Thoracic aorta (tissue), 2 donors: ENCODE measurements at places on chromosomes 6 and 20. TPM values are rescaled to one million over a fixed set of nuclear protein-coding genes. Genes with fewer than 3 reads are reported as not detected.

Gene LY6G6C
- total RNA-seq: not detected

Gene DEFB129
- total RNA-seq: not detected

Gene NDRG3
- 57.7 TPM for total RNA-seq

Gene AFDN
- 70.5 TPM for total RNA-seq

Gene CDH26
- 2.5 TPM for total RNA-seq

Gene BHLHE23
- not detected for total RNA-seq

Gene KCNK16
- not detected for total RNA-seq

Gene UBD
- total RNA-seq: not detected

DNA sequence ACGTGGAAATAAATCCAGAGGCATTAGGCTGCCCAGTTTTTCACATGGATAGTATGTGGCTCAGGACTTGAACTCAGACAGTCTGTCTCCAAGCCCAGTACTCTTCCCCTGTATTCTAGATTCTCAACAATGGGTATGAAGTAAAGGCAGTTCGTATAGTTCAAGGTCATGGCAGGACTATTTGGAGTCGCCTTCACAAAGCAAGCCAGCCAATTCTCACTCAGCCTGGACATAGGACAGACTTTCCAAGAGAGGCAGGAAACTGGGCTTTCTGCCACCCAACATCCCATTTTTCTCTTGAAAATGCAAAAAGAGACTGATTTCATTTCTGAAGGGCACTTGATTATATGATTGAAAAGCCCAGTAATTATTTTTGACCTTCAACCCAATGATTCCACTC is 111.0 kb downstream of the EDN1 start:
- H3K4me3 ChIP-seq: no peak overlapping the region
- no peak for DNase-seq
- H3K27ac ChIP-seq: peak overlapping the region; percentile 56
- no peaks in the 10 kb centered on the region for H3K36me3 ChIP-seq
- no peaks in the 10 kb centered on the region for H3K27me3 ChIP-seq

DNA sequence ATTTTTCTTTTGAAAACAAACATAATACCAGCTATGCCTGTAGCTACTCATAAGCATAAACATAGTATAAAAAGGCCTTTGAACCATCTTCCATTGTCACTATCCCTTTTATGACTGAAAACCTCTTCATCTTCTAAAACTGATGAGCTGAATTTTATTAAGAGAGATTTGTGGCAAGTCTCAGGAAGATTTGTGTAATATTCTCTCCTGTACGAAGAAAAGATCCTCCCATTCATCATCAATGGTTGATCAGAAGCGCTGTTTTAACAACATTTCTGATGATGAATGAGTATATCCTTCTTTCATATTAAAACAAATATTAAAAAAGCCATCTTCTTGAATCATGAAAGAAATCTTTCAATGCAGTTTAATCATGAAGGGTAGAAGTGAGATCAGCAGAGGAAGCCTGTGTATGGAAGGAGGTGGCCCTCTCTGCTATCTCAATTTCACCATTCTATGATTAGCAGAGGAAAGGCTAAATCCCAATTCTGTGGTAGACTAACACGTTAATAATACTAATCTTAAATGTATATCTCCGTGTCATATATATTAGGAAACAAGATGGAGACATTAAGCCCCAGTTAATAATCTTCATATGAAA is 430.2 kb downstream of the FRK start:
- no peaks in the 10 kb centered on the region for H3K36me3 ChIP-seq
- H3K4me3 ChIP-seq: no peak overlapping the region
- no peaks in the 10 kb centered on the region for H3K27me3 ChIP-seq
- H3K27ac ChIP-seq: no peak overlapping the region
- no peaks in the 10 kb centered on the region for H3K4me1 ChIP-seq
- no peak for DNase-seq

- peaks cover 5% of the 10 kb centered on the region for H3K4me1 ChIP-seq
- DNase-seq: no peak
- H3K4me3 ChIP-seq: no peak overlapping the region
- H3K27ac ChIP-seq: no peak overlapping the region
Measured at GRCh38 chr6:136864676-136865075, 42.3 kb downstream of the PEX7 start.

DNA sequence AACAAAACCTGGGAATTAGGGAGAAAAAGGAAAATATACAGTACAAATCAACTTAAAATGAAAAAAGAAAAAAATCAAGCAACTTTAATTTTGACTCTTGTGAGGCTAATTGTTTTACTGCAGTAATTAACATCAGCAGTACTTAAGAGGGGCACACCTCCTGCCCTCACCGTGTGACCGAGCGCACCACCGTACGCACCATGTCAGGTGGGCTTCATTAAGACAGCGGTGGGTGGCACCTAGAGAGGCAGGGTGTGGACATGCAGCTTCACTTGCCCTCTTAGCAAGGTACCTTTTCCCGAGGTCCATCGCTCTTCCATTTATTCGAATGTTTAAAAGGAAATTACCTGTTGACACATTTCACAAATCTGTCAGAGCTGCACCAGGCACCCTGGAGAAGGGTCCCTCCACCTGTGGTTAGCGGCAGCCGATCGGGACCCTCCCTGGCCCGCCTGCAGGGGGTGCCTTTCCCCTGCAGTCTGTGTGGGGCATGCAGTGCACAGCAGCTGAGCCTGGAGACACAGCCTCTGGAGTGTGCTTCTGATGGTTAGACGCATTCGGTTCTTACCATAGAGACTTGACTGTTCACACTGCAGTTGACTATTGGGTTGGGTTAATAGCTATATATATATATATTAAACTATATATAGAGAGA is 184.1 kb downstream of the TMEM242 start:
- no peak for DNase-seq
- H3K4me1 ChIP-seq: peaks cover 11% of the 10 kb centered on the region
- no peak overlapping the region for H3K4me3 ChIP-seq
- H3K27me3 ChIP-seq: no peaks in the 10 kb centered on the region

DNA sequence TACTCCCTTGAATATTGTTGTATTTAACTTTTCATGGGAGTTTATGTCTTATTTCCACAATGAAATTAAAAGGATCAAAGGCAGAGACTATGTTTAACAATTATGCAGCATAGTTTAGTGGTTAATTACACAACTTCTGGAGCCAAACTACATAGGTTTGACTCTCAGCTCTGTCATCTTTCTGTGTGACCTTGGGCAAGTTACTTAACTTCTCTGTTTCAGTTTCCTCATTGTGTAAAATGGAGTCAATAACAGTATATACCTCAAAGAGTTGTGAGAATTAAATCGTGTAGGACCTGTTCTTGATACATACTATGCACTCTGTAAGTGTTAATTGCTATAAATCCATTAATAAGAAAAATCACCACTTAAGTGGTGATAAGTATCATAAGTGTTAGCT is 48.3 kb downstream of the BTBD9 start:
- H3K27me3 ChIP-seq: no peaks in the 10 kb centered on the region
- DNase-seq: no peak
- H3K4me1 ChIP-seq: no peaks in the 10 kb centered on the region
- H3K27ac ChIP-seq: no peak overlapping the region
- H3K4me3 ChIP-seq: no peak overlapping the region

GRCh38 chr6:22737331-22737730 is 168.0 kb downstream of the HDGFL1 start:
- no peak for DNase-seq
- no peaks in the 10 kb centered on the region for H3K36me3 ChIP-seq
- H3K4me3 ChIP-seq: no peak overlapping the region
- H3K27ac ChIP-seq: no peak overlapping the region

DNA sequence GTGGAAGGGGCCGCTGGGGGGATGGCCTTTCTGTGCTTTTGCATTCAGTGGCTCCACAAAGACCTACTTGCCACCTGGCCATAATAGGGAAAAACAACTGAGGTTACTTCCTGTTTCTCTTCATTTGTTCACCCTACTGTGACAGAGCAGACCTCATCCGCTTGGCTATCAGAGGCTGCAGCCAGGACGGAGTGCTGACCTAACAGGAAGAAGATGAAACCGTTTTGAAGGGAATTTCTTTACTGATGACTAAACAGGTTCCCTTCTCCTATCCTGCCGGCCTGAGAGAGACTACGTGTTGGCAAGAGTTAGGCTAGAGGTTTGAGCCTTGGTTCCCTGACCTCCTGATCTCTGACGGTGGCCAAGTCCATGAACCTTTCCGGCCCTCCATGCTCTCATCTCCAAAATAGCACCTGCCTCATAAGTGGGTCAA is 21.3 kb downstream of the PRR18 start:
- no peaks in the 10 kb centered on the region for H3K4me1 ChIP-seq
- H3K27me3 ChIP-seq: no peaks in the 10 kb centered on the region
- no peaks in the 10 kb centered on the region for H3K36me3 ChIP-seq
- no peak overlapping the region for H3K4me3 ChIP-seq
- H3K27ac ChIP-seq: no peak overlapping the region

GRCh38 chr6:3584606-3585005 is 127.8 kb upstream of the SLC22A23 start:
- H3K36me3 ChIP-seq: no peaks in the 10 kb centered on the region
- H3K4me1 ChIP-seq: peaks cover 6% of the 10 kb centered on the region
- no peaks in the 10 kb centered on the region for H3K27me3 ChIP-seq
- no peak overlapping the region for H3K4me3 ChIP-seq
- DNase-seq: no peak

GRCh38 chr6:23445157-23445710 is 680.8 kb upstream of the NRSN1 start:
- no peak overlapping the region for H3K4me3 ChIP-seq
- peaks cover 11% of the 10 kb centered on the region for H3K4me1 ChIP-seq
- H3K27me3 ChIP-seq: no peaks in the 10 kb centered on the region
- no peak overlapping the region for H3K27ac ChIP-seq

DNA sequence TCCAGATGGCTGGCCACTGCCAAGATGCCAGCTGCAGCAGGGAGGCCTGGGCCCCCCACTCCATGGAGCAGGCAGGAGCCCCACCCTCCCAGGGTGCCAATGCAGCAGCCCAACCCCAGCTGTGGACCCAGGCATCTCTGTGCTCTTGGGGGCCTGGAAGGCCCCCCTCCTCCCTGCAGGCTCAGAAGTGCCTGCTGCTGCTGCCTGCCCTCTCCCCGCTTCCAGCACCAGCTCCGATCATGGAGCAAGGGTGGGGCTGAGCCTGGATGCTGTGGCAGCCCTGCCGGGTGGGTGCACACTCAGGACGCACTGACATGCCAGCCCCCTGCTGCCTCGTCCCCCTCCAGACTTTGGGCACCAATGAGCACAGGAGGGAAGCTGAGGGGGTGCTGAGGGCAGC is 14.8 kb upstream of the ABCC10 start:
- H3K27ac ChIP-seq: no peak overlapping the region
- no peaks in the 10 kb centered on the region for H3K36me3 ChIP-seq
- no peaks in the 10 kb centered on the region for H3K27me3 ChIP-seq
- H3K4me3 ChIP-seq: no peak overlapping the region
- no peak for DNase-seq

DNA sequence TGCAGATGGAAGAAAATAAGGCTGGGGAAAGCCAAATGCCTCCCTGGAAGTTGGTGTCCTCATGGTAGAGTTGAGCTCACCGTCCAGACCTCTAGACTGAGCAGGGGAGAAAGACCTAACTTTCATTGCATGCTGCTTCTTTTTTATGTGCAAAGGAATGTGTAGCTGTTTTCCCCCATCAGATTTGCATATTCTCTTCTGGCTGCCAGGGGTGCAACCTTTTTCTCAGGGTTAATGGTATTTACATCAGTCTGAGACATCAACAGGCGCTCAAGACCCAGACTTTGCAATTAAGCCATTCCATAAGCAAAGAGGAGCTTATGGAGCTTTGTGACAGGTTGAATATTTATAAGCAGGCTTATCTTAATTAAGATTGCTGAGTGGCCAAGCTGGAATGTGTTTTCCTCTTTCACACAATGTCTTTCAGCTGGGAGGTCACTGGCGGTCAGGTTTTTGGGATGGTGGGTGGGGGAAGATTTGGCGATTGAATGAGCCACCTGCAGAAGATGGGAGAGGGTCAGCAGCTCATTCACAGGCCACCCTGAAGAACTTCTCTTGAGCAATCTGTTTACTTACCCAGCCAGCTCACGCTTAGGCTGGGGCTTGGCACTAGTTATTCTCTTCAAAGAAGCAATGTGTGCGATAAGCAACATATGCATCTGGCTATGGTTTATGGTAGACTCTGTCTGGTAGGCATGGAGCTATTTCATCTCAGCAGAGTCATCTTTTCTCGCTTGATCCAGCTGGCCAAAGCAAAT is 88.6 kb downstream of the SCP2D1 start:
- no peaks in the 10 kb centered on the region for H3K36me3 ChIP-seq
- H3K4me1 ChIP-seq: no peaks in the 10 kb centered on the region
- H3K27ac ChIP-seq: no peak overlapping the region
- no peaks in the 10 kb centered on the region for H3K27me3 ChIP-seq
- DNase-seq: no peak

DNA sequence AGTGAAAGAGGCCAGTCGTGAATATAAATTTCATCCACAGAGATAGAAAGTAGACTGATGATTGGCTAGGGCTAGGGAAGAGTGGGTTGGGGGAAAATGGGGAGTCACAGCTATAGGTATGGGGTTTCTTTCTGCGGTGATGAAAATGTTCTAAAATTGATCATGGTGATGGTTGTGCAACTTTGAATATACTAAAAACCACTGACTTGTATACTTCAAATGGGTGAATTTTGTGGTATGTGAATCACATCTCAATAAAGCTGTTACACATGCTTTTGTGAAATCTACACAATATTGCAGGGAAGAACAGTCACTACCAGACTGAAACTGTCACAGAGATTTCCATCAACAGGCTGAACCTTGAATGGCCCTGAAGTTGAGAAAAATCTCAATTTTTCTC is 61.5 kb downstream of the LYRM4 start:
- peaks cover 17% of the 10 kb centered on the region for H3K4me1 ChIP-seq
- no peaks in the 10 kb centered on the region for H3K27me3 ChIP-seq
- no peaks in the 10 kb centered on the region for H3K36me3 ChIP-seq
- no peak for DNase-seq
- H3K4me3 ChIP-seq: no peak overlapping the region
- H3K27ac ChIP-seq: no peak overlapping the region

- no peaks in the 10 kb centered on the region for H3K27me3 ChIP-seq
- H3K27ac ChIP-seq: no peak overlapping the region
- peaks cover 25% of the 10 kb centered on the region for H3K4me1 ChIP-seq
- no peak overlapping the region for H3K4me3 ChIP-seq
- no peaks in the 10 kb centered on the region for H3K36me3 ChIP-seq
Measured at GRCh38 chr6:139927236-139927635, 552.8 kb upstream of the CITED2 start.

GRCh38 chr6:160333841-160334240 is 14.3 kb upstream of the SLC22A3 start:
- H3K4me1 ChIP-seq: peaks cover 40% of the 10 kb centered on the region
- H3K27me3 ChIP-seq: no peaks in the 10 kb centered on the region
- no peak for DNase-seq
- no peak overlapping the region for H3K27ac ChIP-seq

GRCh38 chr20:25356271-25356933 is 34.2 kb downstream of the ABHD12 start:
- no peak for DNase-seq
- H3K4me1 ChIP-seq: peaks cover 7% of the 10 kb centered on the region
- H3K27me3 ChIP-seq: no peaks in the 10 kb centered on the region
- H3K4me3 ChIP-seq: no peak overlapping the region

- no peak for DNase-seq
- H3K4me3 ChIP-seq: no peak overlapping the region
- H3K36me3 ChIP-seq: no peaks in the 10 kb centered on the region
- H3K27ac ChIP-seq: no peak overlapping the region
Measured at GRCh38 chr20:23547613-23548012, 20.7 kb downstream of the CST9L start.

GRCh38 chr20:52372169-52372568 is 180.6 kb upstream of the ZFP64 start:
- H3K27me3 ChIP-seq: no peaks in the 10 kb centered on the region
- no peak overlapping the region for H3K4me3 ChIP-seq
- no peak overlapping the region for H3K27ac ChIP-seq
